ENCODE measurements at places on chromosomes 6 and 20.

- DNase-seq = no peak
Observed at GRCh38 chr6:40074306-40075055, 140.2 kb upstream of the MOCS1 start.

GRCh38 chr6:123811378-123811777, 7.7 kb downstream of the NKAIN2 start:
- DNase-seq = no peak

DNA sequence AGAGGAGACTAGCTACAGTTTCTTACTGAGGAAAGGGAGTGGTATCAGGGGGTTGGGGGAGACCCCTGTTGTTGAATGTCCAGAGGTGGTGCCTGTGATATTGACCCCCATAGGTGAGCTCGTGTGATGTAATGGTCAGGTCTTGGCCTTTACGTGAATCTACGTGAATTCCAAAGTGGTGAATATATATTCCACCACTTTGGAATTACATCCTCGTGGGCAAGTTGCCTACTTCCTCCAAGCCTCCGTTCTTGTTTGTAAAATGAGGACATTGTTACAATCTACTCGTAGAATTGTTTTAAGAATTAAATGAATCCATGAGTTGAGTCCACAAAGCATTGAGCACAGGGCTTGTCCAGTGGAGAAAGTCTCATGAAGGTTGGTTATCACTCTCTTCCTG, 47.3 kb downstream of the TSHZ2 start:
- DNase-seq = no peak

DNA sequence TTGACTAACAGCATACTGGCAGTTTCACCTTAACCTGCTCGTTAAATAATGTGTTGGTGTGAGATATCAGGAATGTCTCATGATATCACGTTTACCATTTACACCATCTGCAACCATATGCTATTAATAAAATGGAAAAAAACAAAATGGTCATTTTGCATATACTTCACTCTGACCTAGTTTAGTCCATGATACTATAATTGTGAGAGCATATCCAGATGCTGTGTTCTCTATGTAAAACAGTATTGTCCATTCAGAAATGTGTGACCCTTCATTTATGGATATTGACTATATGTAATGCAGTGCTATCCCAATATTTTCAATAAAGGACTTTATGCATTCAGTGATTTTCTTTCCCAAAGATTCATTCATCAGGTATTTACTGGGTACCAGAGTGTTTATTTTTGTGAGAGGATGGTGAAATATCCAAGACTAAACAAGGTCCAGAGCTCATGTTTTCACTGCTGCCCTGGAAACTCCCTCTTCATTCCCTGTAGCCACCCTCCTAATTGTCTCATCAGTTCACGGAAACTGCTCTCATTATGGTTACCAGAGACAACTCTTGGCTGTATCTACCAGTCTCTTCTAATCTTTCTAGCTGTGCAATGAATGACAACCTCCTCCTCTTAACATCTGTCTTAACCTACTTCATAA, 25.7 kb upstream of the HINT3 start:
- DNase-seq = no peak

GRCh38 chr6:130467146-130468050, 101.6 kb downstream of the TMEM200A start:
- DNase-seq = no peak

GRCh38 chr6:97293198-97293696, 10.2 kb upstream of the MMS22L start:
- no peak for DNase-seq

- no peak for DNase-seq
Observed at GRCh38 chr6:132587424-132587823, 2.1 kb downstream of the TAAR5 start.

- DNase-seq = no peak
Observed at GRCh38 chr6:127058027-127058426, 60.4 kb upstream of the RSPO3 start.

DNA sequence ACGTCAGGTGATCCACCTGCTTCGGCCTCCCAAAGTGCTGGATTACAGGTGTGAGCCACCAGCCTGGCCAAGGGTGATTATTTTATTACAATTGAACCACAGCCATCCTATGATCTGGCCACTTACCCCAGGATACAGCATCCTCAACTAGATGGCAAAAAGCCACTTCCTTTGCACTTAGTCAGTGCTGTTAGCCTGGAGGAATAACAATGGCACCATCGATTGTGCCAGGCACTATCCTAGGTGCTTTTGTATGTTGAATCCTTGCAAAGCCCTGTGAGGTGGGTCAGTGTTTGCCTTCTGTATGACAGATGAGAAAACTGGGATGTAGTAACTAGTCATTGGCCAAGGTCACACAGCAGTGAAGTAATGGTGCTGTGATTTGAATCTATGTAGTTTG, 11.2 kb upstream of the TTPAL start:
- DNase-seq = no peak

GRCh38 chr6:25174678-25175077, 104.5 kb upstream of the CARMIL1 start:
- DNase-seq = no peak

DNA sequence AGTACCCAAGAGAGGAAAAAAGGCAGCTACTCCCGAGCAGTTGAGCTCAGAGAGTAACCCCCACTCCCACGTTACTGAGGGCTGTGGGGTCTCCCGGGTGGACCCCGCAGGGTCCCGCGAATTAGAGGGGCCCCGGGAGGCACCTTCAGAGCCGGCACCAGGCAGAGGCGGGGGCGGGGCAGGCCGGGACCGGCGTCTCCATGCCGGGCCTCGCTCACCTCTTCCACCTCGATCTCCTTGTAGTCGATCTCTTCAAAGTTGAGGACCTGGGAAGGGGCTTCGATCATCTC, 381 bp downstream of the MAP3K7 start:
- DNase-seq = no peak

- no peak for DNase-seq
Observed at GRCh38 chr6:134714113-134714512, 235.8 kb downstream of the ALDH8A1 start.

- no peak for DNase-seq
Observed at GRCh38 chr6:106381881-106382280, 21.4 kb downstream of the CRYBG1 start.

GRCh38 chr6:257774-258173, 34.5 kb upstream of the DUSP22 start:
- DNase-seq = no peak

DNA sequence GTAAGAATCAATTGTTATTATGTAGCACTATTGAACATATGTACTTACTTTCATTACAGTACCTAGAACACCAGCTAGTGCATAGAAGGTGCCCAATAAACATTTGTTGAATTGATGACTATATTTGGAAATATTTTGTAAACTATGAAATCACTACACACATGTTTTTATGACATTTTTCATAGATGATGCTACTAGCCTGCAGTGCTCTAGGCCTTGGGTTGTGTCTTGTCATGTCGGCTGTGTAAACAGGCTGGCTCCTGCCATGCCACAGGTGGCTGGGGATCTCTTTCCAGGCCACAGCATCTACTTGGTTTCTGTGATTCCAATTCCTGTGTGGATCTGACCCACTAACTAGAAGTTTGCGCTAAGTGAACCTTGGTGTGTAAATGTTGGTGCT, 43.3 kb upstream of the EDN1 start:
- DNase-seq = no peak

GRCh38 chr20:34316196-34316814, 13.2 kb upstream of the AHCY start:
- no peak for DNase-seq

DNA sequence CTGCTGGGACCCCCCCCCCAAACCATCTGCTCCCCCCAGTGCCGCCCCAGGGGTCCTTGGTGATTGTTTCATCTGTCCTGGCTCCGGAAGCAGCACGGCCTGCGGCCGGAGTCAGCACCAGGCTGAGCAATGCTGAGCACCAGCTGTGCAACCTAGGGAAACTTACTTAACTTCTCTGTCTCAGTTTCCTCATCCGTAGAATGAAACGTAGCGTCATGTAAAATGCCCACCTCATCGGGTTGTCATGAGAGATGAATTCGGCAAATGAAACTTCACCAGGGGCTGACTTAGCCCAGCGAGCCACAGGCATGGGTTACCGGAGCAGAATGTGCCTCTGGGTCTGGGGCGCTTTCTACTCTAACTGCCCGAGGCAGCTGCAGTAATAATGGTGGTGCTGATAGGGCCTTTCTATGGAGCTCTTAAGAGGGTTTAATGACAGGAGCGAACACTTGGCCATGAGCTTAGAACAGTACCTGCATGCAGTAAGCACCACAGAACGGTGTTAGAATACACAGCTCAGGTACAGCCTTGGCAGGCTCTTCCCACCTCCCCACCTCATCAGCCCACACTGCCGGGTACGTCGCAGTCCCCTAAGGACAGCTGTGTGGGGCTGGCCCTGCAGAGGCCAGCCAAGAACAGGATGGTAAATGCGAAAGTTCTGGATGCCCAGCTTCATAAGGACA, 1.7 kb downstream of the THBS2 start:
- DNase-seq = no peak

- no peak for DNase-seq
Observed at GRCh38 chr6:31877125-31877650, 1.6 kb downstream of the SLC44A4 start.

GRCh38 chr6:148578837-148579565, 167.8 kb upstream of the UST start:
- no peak for DNase-seq

- DNase-seq = no peak
Observed at GRCh38 chr20:63807654-63808053, 23.4 kb downstream of the ZBTB46 start.

GRCh38 chr6:25883991-25884390, 9.9 kb upstream of the SLC17A3 start:
- no peak for DNase-seq

GRCh38 chr6:10031617-10032016, 383.3 kb downstream of the TFAP2A start:
- DNase-seq = no peak

GRCh38 chr6:24968783-24969182, 33.0 kb upstream of the RIPOR2 start:
- no peak for DNase-seq
